ENCODE measurements at places on chromosomes 11 and 22. TPM values are rescaled to one million over a fixed set of nuclear protein-coding genes. Genes with fewer than 3 reads are reported as not detected.

DNA sequence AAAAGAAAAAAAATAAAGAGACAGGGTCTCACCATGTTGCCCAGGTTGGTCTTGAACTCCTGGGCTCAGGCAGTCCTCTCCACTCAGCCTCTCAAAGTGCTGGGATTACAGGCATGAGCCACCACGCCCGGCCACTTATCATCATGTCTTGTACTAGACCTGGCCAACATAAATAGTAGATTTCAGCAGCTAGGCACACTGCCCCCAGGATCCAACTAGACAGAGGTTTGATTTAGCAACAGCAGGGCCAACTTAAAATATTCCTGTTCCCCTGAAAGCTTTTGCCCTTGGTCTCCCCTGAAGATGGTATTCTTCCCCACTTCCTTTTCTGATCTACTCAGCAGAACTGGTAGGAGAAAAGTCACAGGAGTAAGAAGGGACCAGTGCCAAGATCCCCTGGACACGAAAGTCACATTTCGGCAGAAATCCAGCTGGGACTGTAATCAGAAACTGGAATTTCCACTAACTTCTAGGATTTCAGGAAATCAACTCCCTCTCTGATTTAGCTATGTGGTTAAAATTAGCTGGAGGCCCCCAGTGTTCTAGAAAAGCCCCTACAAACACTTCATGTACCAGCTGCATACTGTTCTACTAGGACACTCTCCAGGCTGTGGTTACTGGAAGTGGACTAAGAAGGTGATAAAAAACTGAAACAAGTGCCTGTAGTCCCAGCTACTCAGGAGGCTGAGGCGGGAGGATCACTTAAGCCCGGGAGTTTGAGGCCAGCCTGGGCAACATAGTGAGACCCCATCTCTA is 8.9 kb upstream of the PPP2R1B start:
- peak; percentile 64 for DNase-seq

- peak; percentile 97 for DNase-seq
These were observed 14.4 kb upstream of the CDC42EP1 start for GRCh38 chr22:37545703-37546436.

CATSPERZ gene
- total RNA-seq: not detected

OR5A1 gene
- not detected for total RNA-seq

GRCh38 chr11:83044958-83045712 is 26.6 kb downstream of the RAB30 start:
- no peak for DNase-seq

APOBEC3F gene
- total RNA-seq: 12.9 TPM

DNA sequence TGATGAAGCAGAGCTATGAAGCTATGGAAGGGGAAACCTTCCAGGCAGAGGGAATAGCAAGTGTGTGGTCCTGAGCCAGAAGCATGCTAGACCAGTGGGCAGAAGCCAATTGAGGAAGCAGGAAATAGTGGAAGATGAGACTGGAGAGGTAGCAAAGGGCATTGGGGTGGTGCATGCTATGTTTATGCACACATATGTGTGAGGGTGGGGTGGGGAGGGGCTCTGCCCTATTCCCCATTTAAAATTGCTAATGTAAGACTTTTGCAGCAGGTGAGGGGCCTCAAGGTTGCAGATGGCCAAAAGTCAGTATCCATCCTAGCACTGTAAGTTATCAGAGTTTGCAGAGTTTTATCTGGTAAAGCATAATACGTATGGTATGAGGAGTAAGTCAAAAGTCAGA is 626.6 kb upstream of the KIRREL3 start:
- DNase-seq: no peak

GRCh38 chr11:20226933-20227332 is 66.7 kb upstream of the DBX1 start:
- DNase-seq: no peak

GRCh38 chr11:72635309-72635915 is 38.8 kb downstream of the PDE2A start:
- DNase-seq: peak; percentile 18

- no peak for DNase-seq
These were observed 104.1 kb downstream of the MPPED1 start for GRCh38 chr22:43515902-43516301.

GRCh38 chr11:19651028-19651427 is 61.6 kb upstream of the NAV2 start:
- no peak for DNase-seq

- peak; percentile 47 for DNase-seq
These were observed 5.0 kb upstream of the ANO1 start for GRCh38 chr11:70072861-70073755.

DNA sequence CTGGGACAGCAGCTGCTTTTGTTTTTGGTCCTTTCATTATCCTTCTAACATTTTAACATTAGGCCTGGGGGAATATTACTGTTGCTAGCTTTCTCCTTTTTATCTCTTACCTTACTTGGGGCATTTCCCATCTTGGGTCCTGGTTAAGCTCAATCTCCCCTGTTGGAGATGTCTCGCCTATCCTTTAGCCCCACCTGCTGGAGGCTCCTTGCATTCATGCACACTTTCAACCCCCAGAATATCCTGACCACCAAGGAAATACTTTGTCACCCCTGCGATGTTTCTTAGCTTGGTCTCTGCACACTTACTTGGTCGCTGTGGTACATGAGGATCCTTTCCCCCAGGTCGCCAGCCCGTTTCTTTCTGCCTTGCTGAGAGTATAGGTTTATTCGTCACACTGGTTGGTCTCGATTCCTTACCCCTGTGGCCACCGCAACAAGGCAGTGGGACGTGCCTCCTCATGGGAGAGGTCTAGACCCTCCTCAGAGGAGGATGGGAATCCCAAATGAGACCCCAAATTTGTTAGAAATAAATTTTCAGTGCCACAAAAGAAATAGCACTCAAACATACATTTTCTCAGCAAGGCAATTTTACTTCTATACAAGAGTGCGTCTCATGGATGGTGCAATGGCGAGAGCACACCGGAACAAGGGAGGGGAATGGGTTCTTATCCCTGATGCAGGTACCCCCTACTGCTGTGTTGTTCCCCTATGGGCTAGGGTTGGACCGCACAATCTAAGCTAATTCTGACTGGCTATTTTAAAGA is 5.4 kb upstream of the TXN2 start:
- no peak for DNase-seq

DNA sequence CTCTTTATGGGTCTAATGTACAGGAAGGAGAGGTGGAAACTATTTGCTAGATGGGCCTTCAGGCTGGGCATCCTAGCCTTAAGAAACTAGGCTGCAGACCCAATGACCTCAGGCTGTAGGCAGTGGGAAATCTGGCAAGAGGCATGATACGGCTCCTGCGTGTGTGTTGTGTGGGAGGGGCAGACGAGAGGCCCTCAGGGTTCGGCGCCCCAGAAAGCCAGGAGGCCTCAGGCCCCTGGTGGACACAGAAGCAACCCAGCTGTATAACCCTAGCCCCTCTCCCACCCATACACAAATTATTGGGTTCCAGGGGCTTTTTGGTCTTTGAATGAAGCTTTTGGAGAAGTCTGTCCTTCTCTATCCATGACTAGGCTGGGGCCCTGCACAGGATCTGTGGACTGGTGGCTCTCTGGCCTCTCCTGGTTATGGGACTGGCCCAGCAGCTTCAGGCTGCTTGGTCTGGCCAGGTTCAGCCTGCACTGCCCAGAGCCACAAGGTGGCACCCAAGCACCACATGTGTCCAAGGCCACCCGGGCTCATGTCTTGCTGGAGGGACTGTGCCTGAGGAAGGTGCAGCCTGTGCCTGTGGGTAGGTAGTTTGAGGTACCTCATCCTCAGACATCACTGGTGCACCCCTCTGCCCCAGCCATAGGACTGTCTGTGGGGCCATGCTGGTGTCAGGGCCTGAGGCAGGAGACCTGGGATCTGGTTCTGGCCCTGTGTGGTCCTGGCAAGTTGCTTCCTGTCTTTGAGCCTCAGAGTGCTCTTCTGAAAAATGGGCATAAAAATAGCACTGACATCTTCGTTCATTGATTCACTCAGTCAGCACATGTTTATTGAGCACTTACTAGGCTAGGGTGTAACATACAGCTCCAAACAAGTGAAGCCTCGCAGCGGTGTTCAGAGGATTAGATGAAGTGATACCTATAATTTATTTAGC is 87.5 kb downstream of the RRM1 start:
- peak; percentile 47 for DNase-seq

All from right cardiac atrium (tissue), 5 donors.